Fibroblast of mammary gland (primary cell): ENCODE measurements at places on chromosomes 5 and 9.
A peak's percentile ranks its signal among the peaks of the same experiment; 100 is the strongest.

GRCh38 chr9:84315278-84315877 is 25.2 kb downstream of the SLC28A3 start:
- peak; percentile 69 for DNase-seq

DNA sequence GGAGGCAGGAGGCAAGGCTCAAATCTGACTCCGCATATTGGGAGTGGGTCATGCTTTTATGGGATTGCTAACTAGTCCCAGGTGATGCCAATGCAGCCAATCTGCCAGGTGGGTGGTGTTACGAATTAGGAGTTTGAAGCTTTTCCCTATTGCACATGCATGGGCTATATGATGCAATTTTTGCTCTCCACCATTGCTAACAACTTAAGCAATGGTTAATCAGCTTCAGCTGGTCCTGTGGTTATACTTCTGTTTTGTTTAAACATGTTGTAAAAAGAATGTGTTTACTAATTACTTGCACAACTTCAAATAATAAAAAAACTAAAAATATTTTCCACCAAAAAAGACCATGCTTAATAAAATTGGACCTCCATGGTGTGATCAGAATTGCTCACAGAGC is 55.7 kb downstream of the SHC3 start:
- DNase-seq: peak; percentile 90

DNA sequence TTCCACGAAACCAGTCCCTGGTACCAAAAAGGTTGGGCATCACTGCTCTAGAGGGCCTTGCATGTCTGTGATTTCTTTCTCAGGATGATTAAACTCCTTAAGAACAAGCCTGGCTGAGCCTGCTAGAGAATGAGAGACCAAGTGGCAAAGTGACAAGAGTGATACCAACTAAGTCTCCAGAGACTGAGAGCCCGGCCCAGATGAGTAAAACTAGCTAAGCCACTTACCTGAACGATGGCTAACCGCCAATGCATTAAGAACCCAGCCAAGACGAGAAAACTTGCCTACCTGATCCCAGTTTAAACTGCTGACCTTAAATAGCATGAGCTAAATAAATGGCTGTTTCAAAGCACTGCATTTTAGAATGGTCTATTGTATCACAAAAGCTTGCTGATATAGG is 5.6 kb upstream of the CCDC152 start:
- DNase-seq: no peak

DNA sequence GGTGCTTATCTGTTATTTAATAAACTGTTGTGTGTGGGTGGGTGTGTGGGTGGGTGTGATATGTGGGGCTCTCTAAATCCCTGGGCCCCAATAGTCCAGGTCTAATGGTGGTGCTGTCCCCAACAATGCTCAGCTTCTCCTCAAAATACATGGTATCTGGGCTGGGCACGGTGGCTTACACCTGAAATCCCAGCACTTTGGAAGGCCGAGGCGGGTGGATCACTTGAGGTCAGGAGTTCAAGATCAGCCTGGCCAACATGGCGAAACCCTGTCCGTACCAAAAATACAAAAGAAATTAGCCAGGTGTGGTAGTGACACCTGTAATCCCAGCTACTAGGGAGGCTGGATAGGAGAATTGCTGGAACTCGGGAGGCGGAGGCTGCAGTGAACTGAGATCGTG is 4.5 kb upstream of the ORM1 start:
- no peak for DNase-seq

- DNase-seq: no peak
These were observed 243.1 kb downstream of the AUH start for GRCh38 chr9:91118704-91119025.

GRCh38 chr5:148913985-148914431 is 87.6 kb downstream of the ADRB2 start:
- peak; percentile 44 for DNase-seq

DNA sequence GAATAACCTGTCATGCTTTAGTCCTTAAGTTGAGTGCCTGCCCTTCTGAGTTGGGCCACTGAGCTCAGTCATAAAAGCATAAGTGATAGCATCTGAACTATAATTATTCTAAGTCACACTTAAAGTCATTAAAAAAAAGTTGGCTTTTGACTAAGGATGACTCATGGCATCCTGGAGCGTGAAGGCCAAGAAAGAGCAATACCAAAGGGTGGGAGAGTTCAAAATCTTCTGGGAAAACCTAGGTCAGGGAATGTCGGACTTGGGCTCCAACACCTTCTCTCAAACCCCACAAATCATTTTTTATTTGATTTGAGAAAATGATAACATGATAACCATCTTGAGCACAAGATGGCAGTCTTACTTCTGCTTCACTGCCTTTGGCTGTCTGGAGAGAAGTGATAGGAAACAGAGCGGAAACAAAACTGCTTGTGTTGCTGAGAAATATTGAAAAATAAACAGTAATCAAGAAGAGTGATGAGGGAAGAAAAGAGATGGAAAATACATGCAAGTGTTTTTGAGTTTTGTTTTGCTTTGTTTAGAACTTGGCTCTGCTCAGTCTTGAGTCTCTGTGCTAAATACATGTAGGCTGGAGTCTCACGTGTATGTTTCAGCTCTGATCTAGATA is 16.9 kb upstream of the NTRK2 start:
- no peak for DNase-seq

DNA sequence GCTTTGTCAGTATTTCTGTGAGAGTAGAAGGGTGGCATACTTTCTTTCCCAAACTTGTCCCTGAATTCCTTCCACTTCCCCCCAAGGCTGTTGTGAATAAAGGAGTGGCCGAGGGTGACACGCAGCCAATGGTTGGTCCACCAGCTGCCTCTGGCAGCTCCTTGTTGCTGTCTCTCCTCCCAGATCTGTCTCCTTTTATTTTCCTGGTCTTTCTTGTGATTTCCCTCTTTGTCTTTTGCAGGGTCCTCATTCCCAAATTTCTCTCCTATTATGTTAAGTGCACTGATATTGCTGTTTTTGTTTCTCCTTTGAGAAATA is 137.5 kb upstream of the HMHB1 start:
- DNase-seq: no peak

DNA sequence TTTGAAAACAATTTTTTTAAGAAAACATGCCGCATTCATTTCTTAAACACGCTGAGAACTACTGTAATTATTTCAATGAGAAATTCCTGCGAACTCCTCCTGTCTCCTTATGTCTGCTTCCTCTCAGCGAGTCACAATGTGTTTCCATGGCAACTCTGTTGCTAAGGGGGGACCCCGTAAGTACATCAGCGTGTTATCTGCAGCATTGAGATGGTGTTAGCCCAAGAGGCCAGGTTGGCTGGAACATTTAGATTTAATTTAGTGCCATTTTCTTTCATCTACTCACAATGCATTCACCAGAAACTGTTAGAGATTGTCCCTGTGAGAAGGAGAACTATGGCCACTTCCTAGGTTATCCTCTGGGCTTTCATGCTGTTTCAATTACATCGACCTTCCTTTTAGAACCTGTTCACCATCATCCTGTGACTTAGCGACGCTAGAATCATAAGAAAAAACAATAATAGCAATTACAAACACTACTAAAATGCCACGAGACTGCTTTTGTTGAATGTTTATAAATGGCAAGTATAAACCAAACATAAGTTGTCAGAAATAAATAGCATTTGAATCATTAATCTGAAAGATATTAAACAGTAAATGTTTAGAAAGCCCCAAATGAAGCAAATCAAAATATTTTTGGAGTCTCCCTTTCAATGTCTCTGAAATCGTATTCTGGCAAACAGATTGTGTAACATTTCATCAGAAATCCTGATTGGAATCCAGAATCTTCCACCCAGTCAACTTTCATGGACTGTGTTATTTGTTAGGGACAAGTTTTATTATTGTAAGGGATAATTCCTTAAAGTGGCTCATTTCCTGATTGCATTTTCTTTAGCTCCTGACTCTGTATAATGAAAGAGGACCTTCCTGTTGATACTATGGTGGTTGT is 39.7 kb upstream of the SHC3 start:
- no peak for DNase-seq

DNA sequence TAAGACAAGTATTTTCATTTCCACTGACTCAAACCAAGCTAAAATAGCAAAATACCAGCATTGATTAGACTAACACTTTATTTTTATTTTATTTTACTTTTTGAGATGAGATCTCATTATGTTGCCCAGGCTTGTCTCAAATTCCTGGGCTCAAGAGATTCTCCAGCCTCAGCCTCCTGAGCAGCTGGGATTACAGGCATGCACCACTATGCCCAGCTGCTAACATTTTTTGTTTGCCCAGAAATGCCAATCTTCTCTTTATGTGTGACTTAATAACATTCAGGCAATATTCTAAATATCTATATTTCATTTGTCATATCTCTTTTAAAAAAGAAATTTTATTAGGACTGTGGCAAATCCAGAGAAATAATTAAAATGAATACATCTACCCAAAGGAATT is 55.0 kb downstream of the OXCT1 start:
- no peak for DNase-seq

DNA sequence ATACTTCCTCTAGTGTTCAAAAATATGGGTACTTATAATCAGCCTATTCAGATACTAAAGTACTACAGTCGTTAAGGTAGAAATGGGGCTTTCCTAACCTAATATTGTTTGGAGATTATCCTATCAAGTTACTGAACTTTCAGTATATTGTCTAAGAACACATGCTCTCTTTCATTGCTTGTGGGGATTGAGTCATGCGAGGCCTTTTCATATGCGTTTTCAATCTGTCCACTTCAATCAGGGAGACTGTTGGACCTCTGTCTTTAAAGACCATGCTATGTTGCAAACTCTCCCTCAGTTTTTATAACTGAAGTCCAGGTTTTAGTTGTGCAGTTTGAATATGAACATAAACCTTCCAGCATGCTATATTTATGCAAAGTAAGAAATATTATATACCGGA is 15.0 kb downstream of the PRR16 start:
- peak; percentile 53 for DNase-seq

- DNase-seq: no peak
These were observed 60.2 kb upstream of the UNC5A start for GRCh38 chr5:176750144-176750543.

GRCh38 chr9:125180876-125181275 is 8.7 kb downstream of the PPP6C start:
- DNase-seq: no peak

DNA sequence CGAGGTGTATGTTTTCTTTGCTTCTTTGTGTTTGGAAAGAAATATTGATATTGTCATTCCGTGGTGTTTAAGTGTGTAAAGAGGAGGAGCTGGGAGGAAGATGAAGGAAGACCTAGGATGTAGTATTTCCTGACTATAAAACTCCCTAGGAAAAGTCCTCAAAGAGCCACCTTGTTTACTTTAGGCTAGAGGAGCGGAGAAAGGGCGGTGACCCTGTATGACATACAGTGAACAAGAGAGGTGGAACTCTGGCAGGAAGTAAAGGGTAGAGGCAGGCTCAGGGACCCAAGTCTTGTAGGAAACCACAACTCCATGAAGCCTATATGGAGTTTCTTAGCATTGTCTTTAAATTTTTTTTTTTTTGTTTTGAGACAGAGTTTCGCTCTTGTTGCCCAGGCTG is 303.9 kb downstream of the DOCK8 start:
- DNase-seq: no peak

GRCh38 chr5:103086547-103086946 is 33.4 kb downstream of the GIN1 start:
- no peak for DNase-seq

DNA sequence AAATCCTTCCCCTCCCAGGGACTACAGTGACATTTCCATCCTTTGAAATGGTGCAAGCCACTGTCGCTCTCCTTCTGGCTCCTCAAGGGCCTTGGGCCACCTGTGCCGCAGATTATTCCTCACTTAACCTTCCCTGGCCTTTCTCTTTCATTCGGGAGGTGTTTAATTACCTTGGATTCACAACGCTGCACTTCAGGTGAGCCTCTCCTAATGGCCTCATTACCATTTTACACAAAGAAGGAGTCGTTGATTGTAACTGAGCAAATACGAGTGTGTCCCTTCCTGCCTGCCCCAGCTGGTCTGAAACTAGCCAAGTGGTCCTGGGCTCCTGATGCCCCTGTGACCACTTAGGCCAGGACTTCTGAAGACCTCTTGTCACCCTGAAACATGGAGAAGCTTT is 205.0 kb downstream of the CRB2 start:
- no peak for DNase-seq

GRCh38 chr5:43567967-43568366 is 11.1 kb upstream of the PAIP1 start:
- no peak for DNase-seq

GRCh38 chr9:129932303-129933151 is 97.3 kb downstream of the USP20 start:
- DNase-seq: peak; percentile 39

- DNase-seq: peak; percentile 56
These were observed 91.4 kb upstream of the RANBP6 start for GRCh38 chr9:6106711-6107339.

DNA sequence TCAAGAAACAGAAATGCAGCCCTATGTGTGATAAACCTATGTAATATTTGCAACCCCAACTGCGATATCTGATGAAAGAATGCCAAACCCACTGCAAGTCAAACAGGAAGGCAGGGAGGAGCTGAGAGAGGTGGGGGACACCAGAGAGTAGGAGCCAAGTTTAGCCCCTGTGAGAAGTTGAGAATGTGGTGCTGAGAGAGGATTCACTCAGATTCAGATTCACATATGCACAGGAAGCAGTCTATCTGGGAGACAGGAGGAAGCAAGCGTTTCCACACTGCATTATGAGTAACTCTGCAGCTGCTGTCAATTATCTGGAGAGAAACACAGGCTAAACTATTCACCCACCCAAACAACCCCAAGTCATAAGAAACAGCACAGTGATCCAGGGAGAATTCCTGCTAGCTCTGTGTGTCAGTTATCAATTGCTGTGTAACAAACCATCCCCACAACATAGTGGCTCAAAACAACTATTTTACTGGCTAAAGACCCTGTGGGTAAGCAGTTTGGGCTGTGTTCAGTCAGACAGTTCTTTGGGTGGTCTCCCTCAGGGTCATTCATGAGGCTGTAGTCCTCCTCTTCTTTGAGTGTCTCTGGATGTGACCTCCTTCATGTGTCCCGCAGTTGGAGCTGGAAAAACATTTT is 161.9 kb upstream of the RAI14 start:
- DNase-seq: peak; percentile 95

GRCh38 chr5:181112476-181112875 is 18.5 kb downstream of the OR2V1 start:
- no peak for DNase-seq
